ENCODE measurements at places on chromosomes 6 and 20. TPM values are rescaled to one million over a fixed set of nuclear protein-coding genes. Genes with fewer than 3 reads are reported as not detected.
A peak's percentile ranks its signal among the peaks of the same experiment; 100 is the strongest.

The L3MBTL3 gene
- 9.8 TPM for total RNA-seq

- H3K4me1 ChIP-seq, result no peaks in the 10 kb centered on the region
- H3K27me3 ChIP-seq, result no peaks in the 10 kb centered on the region
- H3K4me3 ChIP-seq, result no peak overlapping the region
- DNase-seq, result no peak
- H3K27ac ChIP-seq, result no peak overlapping the region
Observed at GRCh38 chr20:50537546-50538201, 27.5 kb downstream of the PTPN1 start.

DNA sequence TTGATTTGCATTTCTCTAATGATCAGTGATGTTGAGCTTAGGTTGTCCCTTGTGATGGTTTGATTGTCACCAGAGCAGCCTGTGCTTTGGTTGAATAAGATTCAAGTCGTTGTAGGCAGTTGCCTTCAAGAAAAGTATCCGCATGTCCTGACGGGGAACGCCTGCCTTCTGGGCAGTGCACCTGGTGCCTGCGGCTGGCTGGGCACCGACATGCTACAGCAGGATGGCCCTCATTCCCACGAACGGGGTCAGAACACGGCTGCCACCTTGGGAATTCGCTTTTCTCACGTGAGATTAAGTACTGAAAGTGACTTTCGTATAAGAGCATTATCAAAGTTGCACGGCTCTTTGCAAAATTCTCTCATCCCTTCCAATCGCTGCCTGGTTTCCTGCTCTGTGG lies 78.4 kb downstream of the CDH4 start:
- no peaks in the 10 kb centered on the region for H3K27me3 ChIP-seq
- H3K27ac ChIP-seq, result no peak overlapping the region
- no peaks in the 10 kb centered on the region for H3K36me3 ChIP-seq
- no peak overlapping the region for H3K4me3 ChIP-seq
- H3K4me1 ChIP-seq, result no peaks in the 10 kb centered on the region

DNA sequence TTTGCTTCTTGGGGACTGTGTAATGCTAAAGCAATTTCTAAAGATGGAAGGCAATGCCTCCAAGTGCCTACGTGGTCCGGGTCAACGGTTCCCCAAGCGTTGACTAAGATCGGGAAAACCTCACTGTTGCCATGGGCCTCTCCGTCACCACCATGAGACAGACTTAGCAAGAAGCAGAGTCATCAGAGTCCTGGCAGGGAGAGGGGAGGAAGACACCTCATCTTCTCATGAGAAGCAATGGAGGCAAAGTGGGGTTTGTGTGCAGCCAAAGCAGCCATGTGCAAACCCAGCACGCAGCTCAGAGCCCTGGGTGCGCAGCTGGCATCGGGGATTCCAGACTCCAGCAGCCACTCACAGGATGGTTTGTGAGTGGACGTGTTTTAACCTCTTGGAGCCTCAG lies 111.4 kb downstream of the SYNDIG1 start:
- no peaks in the 10 kb centered on the region for H3K4me1 ChIP-seq
- DNase-seq, result no peak
- no peak overlapping the region for H3K27ac ChIP-seq
- no peaks in the 10 kb centered on the region for H3K36me3 ChIP-seq
- H3K4me3 ChIP-seq, result no peak overlapping the region
- no peaks in the 10 kb centered on the region for H3K27me3 ChIP-seq

- no peaks in the 10 kb centered on the region for H3K36me3 ChIP-seq
- no peak overlapping the region for H3K4me3 ChIP-seq
- DNase-seq, result peak; percentile 6
- H3K4me1 ChIP-seq, result no peaks in the 10 kb centered on the region
- no peaks in the 10 kb centered on the region for H3K27me3 ChIP-seq
- no peak overlapping the region for H3K27ac ChIP-seq
Observed at GRCh38 chr6:29999416-29999815, 57.1 kb downstream of the HLA-A start.

DNA sequence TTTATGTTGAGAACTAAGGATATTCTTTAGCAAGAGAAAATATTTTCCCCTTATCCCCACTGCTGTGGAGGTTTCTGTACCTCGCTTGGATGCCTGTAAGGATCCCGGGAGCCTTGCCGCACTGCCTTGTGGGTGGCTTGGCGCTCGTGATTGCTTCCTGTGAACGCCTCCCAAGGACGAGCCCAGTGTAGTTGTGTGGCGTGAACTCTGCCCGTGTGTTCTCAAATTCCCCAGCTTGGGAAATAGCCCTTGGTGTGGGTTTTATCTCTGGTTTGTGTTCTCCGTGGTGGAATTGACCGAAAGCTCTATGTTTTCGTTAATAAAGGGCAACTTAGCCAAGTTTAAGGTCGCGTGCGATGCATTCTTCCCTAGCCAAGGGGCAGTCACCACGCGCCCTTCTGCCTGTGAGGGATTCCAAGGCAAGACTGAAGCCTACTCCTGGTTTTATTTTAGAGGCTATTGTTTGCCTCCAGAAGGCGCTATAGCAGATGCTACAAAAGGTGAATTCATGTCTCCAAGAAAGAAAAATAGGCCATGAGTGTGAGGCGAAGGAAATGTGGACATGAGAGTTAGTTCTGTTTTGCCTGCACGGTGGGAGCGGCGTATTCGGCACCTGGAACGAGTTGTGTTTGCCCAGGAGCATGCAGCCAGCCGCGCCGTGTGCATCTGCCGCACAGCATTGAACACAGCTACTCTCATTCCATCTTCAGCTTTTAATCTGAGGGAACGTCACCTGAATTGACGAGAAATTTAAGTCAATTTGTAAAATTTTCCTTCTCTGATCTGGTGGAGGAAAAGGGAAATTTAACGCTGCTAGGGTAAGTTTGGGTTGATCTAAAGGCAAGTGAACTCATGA lies 40.3 kb upstream of the IRF4 start:
- H3K27me3 ChIP-seq, result no peaks in the 10 kb centered on the region
- no peaks in the 10 kb centered on the region for H3K4me1 ChIP-seq
- no peaks in the 10 kb centered on the region for H3K36me3 ChIP-seq
- DNase-seq, result no peak

DNA sequence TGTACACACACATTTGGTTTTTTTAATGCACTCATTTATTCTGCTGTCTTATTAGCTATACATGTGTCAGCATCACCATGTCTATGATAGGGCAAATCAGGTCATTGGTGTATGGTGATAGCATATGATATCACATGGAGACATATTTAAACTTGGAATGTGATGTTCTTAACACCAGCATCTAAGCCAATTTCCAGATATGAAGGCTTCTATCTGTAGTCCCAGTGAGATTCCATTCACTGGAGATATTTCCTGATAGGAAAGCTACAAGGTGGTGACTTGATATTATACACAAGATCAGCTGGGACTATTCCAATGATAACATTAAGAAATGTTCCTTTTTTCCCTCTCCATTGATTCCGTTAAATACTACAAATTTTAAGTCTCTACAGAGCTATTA lies 89.3 kb downstream of the TASP1 start:
- no peak for DNase-seq
- no peaks in the 10 kb centered on the region for H3K36me3 ChIP-seq
- H3K4me1 ChIP-seq, result no peaks in the 10 kb centered on the region
- H3K27me3 ChIP-seq, result no peaks in the 10 kb centered on the region
- no peak overlapping the region for H3K4me3 ChIP-seq

GRCh38 chr6:168650671-168651111 lies 209.7 kb downstream of the SMOC2 start:
- H3K36me3 ChIP-seq, result no peaks in the 10 kb centered on the region
- H3K27me3 ChIP-seq, result no peaks in the 10 kb centered on the region
- DNase-seq, result no peak
- H3K4me3 ChIP-seq, result no peak overlapping the region

DNA sequence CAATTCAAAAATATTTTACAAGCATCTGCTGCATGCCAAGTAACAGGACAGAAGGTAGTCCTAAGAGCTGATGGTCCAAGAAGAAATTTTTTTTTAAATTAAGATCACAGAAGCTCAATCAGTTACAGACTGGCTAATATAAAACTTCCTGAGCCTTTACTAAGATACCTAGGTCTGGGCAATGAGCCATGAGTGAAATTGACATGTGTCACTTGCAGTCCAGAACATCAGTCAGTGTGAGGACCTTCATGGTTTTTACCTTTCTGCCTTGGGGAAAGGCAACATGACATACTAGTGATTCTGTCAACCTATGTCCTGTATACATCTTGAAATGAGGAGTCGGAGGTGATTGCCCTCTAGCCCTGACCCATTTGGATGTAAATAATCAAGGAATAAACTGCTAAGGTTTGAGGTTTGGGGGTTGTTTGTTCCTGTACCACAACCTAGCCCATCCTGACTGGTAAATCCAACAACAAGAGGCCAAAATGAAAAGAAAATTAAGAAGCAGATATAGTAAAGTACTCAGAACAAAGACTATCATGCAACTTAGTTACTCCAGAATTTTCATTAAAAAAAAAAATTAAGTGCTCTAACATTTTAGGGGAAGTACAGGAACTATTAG lies 70.0 kb downstream of the CNKSR3 start:
- no peak for DNase-seq
- H3K4me1 ChIP-seq, result no peaks in the 10 kb centered on the region
- no peak overlapping the region for H3K27ac ChIP-seq
- no peaks in the 10 kb centered on the region for H3K27me3 ChIP-seq
- H3K4me3 ChIP-seq, result no peak overlapping the region

DNA sequence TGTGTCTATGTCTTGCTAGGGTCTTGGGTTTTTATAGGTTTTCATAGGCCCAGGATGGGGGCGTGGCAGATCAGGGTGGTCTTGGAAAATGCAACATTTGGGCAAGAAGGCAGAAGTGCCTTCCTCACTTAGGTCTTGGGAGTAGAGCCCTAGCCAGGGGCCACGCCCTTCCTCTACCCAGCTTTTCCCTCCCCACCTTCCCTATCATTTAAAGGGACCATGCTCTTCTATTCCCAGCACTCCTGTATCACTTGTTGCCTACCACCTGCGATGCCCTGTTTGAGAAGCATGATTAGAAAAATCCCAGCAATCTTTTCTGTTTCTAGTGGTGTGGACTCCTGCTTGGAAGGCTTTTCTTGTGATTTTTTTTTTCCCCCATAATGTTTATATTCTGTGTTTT lies 190.6 kb downstream of the JARID2 start:
- no peak overlapping the region for H3K4me3 ChIP-seq
- no peak for DNase-seq
- no peaks in the 10 kb centered on the region for H3K27me3 ChIP-seq
- H3K4me1 ChIP-seq, result no peaks in the 10 kb centered on the region

- DNase-seq, result no peak
- no peaks in the 10 kb centered on the region for H3K27me3 ChIP-seq
- H3K4me3 ChIP-seq, result no peak overlapping the region
- H3K36me3 ChIP-seq, result no peaks in the 10 kb centered on the region
- H3K27ac ChIP-seq, result no peak overlapping the region
Observed at GRCh38 chr6:143953922-143954321, 54.1 kb downstream of the PLAGL1 start.

The FAM217A gene
- not detected for total RNA-seq

DNA sequence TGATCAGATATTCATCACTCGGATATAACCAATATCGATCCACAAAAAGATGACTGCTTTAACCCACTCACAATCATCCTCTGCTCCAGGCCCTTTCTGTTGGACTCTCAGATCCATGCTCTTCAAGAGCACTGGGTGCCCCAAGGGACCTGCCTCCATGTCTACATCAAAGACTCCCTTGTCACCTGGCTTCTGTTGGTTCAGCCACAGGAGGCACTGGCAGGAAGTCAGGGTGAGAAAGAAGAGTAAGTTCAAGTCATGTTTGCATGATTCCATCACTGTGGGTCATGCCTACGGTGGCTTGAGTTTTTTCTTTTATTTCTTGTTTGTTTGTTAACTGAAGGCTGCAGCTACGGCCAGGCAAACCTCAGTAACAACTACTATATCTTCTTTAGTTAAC lies 243.3 kb downstream of the ADGRG6 start:
- no peak for DNase-seq
- H3K27ac ChIP-seq, result no peak overlapping the region
- H3K36me3 ChIP-seq, result no peaks in the 10 kb centered on the region
- no peaks in the 10 kb centered on the region for H3K4me1 ChIP-seq

The SYCP2 gene
- total RNA-seq, result 0.74 TPM

GRCh38 chr6:44556046-44556445 lies 168.5 kb downstream of the CDC5L start:
- no peak for DNase-seq
- H3K4me3 ChIP-seq, result no peak overlapping the region
- no peaks in the 10 kb centered on the region for H3K36me3 ChIP-seq

The SEL1L2 gene
- total RNA-seq, result not detected

DNA sequence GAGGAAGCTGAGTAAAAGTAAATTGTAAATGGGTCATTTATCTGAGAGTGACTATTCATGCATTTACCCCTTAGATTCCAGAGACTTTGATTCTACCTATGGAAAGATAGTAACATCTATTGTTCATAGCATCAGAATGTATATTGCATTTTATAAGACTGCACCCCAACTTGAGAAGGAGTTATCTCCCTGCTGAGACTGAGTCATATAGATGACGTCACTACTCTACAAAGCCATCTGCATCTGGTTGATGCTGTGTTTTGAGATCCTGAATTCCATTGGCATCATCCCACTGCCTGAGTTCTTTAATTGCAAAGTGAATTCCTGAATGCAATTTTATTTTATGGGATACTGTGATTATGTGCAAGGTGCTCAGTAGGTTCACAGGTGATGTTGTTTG lies 444.0 kb upstream of the SLC35B3 start:
- no peaks in the 10 kb centered on the region for H3K4me1 ChIP-seq
- no peaks in the 10 kb centered on the region for H3K27me3 ChIP-seq
- no peak overlapping the region for H3K27ac ChIP-seq
- no peak for DNase-seq
- no peak overlapping the region for H3K4me3 ChIP-seq

DNA sequence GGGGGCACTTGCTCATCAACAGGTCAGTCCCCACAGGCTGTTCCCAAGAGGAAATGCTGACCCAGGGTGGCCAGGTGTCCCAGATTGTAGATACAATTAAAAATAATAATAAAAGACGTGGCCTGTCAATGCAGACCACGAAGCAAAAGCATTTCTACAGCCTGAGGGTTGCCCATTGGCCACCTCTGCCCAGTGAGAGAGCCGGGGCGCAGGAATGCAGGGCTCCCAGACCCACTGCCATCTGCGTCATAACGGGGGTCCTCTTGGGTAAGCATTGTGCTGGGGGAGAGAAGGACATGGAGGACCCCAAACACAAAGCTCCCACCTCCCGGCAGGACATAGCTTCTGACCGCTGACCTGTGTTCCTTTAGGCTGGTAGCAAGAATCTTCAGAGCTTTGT lies 22.9 kb upstream of the AFDN start:
- no peak overlapping the region for H3K27ac ChIP-seq
- no peaks in the 10 kb centered on the region for H3K27me3 ChIP-seq
- no peaks in the 10 kb centered on the region for H3K36me3 ChIP-seq
- peaks cover 4% of the 10 kb centered on the region for H3K4me1 ChIP-seq
- no peak for DNase-seq

Measured in colonic mucosa (tissue), 4 donors.